ENCODE measurements at places on chromosomes 1 and 21. TPM values are rescaled to one million over a fixed set of nuclear protein-coding genes. Genes with fewer than 3 reads are reported as not detected.
A peak's percentile ranks its signal among the peaks of the same experiment; 100 is the strongest.

The GJB5 gene
- not detected for total RNA-seq

DNA sequence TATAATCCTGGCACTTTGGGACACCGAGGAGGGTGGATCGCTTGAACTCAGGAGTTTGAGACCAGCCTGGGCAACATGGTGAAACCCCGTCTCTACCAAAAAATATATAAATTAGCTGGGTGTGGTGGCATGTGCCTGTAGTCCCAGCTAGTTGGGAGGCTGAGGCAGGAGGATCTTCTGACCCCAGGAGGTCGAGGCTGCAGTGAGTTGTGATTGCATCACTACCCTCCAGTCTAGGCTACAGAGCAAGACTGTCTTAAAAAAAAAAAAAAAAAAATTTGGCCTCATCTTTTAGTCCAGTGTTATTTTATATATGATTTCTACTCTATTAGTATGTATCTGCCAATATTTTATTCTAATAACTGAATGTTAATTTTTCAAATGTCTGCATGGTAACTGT, 59.7 kb downstream of the PPP2R5A start:
- no peak for DNase-seq

DNA sequence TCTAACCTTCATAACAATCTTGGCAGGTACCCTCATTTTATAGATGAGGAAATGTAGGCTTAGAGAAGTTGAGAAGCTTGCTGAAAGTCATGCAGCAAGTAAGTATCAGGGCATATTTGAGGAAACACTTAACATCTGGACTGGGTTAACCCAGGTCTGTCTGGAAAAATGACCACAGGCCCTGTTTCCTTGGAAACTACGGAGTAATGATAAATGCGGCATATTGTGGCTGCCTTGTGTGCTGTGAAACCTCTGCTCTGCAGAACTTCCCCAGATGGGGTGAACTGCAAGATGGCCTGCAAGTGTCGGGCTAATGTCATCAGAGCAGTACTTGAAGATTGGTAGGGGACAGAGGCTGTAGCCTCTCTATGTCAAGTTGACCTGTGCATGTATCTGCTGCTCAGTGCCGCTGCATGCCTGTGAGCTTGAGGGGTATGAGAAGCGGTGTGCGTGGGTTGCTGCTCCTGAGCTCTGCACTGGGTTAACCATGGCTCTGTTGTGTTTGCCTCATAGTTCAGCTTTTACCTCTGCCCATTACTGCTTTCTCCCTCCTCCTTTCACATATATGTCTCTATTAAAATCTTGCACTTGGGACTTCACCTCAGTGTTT, 83.1 kb downstream of the WDR3 start:
- no peak for DNase-seq

- DNase-seq: peak; percentile 80
Observed at GRCh38 chr1:10510520-10511493, 36.1 kb downstream of the PEX14 start.

The KCNA3 gene
- not detected for total RNA-seq

- no peak for DNase-seq
Observed at GRCh38 chr1:173307845-173308244, 100.7 kb upstream of the TNFSF4 start.

Data from K562 (cell line).